ENCODE measurements at places on chromosomes 6 and 20.

DNA sequence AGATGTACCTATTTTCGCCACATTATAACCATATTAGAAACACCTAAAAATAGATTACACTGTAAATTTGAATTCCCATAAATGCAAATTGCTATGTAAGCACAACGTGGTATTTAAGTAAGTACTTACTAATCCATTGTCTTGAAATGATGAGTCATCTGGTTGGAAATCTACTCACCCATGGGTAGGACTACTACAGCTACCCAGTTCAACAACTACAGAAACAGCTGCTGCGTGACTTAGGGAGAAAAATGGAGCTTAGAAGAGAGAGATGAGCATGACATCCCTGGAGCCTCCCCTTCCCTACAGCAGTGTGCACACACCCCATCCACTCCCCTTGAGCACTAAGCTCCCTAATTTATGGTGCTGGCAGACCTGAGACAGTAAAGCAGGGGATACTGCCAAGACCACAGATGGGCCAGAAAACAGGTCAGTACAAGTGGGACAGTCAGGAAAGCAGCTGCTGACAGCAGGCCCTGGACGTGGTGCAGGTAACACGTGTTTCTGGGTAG lies 26.9 kb downstream of the RRAGD start:
- DNase-seq, result no peak

DNA sequence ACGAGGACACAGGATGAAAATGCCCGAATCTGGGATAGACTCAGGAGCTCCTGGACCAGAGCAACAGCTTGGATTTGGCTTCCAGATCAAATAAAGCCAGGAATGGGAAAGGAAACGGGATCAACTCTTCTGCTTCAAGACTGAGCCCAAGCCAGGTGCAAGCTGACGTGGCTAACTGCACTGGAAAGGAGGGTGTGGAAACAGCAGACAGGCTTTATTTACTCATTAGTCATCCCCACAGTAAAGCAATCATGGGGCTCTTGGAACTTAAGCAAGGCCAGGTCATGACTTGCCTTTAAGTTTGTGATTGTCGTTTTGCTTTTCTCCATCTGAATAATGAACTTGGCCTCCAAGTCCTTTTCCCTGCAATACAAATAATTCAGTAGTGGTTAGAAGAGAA lies 45.2 kb downstream of the KIF16B start:
- DNase-seq, result no peak

DNA sequence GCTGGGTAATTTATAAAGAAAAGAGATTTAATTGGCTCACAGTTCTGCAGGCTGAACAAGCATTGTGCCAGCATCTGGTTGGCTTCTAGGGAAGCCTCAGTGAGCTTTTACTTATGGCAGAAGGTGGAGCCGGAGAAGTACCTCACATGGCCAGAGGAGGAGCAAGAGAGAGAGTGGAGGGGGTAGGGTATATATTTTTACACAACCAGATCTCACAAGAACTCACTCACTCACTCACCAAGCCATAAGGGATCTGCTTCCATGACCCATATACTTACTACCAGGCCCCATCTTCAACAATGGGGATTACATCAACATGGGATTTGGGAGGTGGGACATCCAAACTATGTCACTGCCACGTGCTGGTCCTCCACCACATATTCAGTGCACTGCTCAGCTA lies 152.6 kb upstream of the PRND start:
- DNase-seq, result no peak

- no peak for DNase-seq
Observed at GRCh38 chr6:142255785-142256184, 46.0 kb upstream of the ADGRG6 start.

- DNase-seq, result no peak
Observed at GRCh38 chr6:56062836-56063235, 184.5 kb downstream of the COL21A1 start.

- DNase-seq, result no peak
Observed at GRCh38 chr6:127966616-127967015, 65.8 kb upstream of the THEMIS start.

- DNase-seq, result no peak
Observed at GRCh38 chr6:38290133-38290799, 349.5 kb downstream of the BTBD9 start.

GRCh38 chr6:134980846-134981245 lies 30.9 kb upstream of the ALDH8A1 start:
- no peak for DNase-seq

DNA sequence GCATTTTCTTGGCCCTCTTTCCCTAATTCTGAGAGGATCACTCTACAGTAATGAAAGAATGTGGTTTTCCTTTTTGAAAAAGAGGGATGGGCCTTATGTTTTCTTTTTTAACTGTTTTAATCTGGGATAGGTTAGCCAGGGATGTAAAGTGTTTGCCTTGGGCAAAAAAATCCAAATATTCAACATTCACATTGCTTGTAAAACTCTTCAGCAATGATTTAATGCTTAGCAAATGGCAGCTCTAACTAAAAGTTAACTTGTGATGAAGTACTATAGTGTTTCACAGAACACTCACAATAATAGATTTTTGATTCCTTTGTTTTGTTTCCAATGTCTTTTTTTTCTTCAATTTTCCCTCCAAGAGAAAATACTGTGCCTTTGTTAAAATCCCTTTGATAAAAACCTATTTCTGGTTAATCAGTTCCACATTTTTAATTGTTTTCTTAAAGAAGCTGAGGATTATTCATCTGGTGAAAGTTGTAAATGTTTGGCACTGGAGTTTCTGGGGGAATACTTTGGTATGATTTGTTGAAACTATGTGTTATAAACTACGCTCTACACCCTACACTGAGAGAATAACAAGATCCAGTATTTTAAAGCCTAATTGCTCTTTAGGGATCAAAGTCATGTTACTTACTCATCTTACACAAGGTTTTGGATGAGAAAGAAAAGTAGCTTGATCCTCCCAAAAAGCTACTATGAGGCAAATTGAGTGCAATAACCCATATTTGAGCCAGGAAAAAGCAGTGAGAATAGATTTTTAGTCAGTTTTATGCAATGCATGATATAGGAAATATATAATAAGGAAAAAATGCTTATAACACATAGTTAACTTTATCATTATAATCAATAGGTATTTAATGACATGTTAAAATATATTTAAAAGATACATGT lies 335.8 kb downstream of the EPHA7 start:
- no peak for DNase-seq

DNA sequence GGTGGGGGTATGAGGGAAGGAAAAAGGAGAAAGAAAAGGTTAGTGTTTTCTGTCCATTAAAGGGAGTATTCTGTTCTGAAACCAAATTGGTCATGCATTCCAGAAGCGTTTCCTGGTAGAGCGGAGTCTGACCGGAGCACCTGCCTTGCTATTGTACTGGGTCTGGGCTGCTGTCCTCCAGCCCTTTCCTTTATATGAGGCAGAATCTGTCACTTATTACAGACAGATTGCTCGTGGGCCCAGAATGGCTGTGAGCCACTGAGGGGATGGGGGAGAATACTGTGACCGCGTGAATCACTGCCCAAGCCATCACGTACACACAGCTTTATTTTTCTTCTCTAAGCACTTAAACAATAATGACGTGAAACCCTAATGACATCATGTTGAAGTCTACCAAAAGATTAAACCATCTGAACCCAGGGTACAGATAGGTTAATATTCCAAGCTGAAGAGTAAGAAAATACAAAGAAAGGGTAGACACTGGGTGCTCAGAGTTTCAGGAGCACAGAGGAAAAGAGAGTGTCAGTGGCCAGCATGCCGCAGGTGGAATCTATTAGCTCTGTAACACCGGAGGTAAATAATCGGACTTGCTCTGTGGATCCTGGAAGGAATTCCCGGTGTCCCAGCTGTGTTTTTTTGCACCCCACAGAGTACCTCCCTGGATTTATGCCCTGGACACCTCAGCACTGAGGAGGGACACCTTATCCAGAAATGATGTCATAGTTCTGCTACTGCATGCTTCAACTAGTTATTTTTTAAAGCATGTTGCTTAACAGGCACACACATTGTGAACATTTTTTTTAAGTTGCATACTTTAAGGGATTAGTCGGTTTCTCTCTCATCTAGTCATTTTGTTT lies 573.3 kb downstream of the PKHD1 start:
- no peak for DNase-seq

GRCh38 chr20:58198901-58199355 lies 29.5 kb downstream of the ANKRD60 start:
- no peak for DNase-seq

GRCh38 chr6:2795956-2796355 lies 30.8 kb downstream of the WRNIP1 start:
- no peak for DNase-seq

- DNase-seq, result no peak
Observed at GRCh38 chr6:147949981-147950622, 392.5 kb upstream of the SASH1 start.

DNA sequence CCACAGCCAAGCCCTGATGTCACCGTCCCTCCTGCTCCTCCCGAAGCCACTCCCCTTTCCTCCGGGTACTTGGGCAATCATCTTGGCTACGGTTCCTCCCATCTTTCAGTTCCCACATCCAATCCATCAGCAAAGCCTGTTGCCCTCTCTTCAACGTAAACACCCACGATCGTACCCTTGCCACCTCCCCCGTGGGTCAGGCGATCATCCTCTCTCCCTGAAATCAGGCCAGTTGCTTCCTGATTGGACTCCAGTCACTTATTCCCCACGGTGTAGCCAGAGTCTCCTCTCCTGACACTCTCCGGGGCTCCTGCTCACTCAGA lies 44.5 kb downstream of the SULF2 start:
- DNase-seq, result no peak

- DNase-seq, result no peak
Observed at GRCh38 chr6:84825461-84825860, 61.1 kb upstream of the TBX18 start.

DNA sequence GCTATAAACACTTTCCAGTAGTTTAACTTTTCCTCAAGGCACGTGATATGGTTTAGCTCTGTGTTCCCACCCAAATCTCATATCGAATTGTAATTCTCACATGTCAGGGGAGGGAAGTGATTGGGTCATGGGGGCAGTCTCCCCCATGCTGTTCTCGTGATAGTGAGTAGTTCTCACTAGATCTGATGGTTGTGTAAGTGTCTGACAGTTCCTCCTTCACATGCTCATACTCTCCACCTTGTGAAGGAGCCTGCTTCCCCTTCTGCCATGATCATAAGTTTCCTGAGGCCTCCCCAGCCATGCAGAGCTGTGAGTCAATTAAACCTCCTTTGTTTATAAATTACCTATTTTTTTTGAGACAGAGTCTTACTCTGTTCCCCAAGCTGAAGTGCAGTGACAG lies 127.9 kb downstream of the DTNBP1 start:
- no peak for DNase-seq

- DNase-seq, result no peak
Observed at GRCh38 chr6:19311786-19312185, 525.4 kb upstream of the ID4 start.

- no peak for DNase-seq
Observed at GRCh38 chr6:145081677-145082076, 653.6 kb downstream of the EPM2A start.

GRCh38 chr20:36856195-36856594 lies 19.7 kb upstream of the TLDC2 start:
- DNase-seq, result no peak

DNA sequence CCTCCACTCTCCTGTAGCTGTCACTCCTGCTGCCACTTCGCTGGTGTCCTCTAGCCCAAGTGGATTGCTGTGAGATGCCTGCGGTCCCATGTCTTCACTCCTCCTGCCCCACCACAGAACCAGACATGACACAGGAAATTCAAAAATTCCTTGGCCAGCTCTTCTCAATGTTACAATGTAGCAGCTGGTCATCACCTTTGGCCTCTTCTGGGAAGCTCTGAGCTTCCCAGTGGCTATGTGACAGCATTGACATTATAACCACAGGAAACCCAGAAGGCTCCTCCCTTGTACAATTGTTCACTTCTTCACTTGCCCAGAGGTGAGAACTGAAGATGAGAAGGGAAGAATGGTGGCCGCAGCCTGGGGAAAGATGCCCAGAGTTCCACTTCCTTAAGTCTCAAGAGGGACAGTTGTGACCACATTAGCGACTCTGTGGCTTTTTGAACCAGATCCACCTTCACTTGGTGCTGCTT lies 76.1 kb upstream of the NAA20 start:
- no peak for DNase-seq

- DNase-seq, result no peak
Observed at GRCh38 chr6:43510827-43511163, 649 bp upstream of the LRRC73 start.

GRCh38 chr20:60993433-60994044 lies 258.5 kb upstream of the CDH4 start:
- DNase-seq, result no peak

DNA sequence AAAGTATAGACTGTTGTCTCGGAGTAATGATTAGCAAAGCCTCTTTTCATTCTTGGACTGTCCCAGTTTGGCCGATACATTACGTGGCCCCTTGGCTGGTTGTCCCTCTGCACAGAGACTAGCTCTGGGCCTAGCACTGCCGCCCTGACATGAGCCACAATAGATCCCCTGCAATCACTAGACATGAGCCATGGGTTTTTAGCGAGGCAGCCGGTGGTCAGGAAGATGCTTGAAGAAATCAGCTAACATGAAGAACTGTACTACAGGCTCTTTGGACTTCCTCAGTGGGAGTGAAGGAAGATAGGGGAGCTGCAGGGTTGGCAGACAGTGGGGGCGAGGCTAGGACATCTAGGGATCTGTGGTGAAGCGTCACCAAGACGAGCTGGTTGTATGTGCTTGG lies 11.0 kb downstream of the DUSP22 start:
- no peak for DNase-seq

DNA sequence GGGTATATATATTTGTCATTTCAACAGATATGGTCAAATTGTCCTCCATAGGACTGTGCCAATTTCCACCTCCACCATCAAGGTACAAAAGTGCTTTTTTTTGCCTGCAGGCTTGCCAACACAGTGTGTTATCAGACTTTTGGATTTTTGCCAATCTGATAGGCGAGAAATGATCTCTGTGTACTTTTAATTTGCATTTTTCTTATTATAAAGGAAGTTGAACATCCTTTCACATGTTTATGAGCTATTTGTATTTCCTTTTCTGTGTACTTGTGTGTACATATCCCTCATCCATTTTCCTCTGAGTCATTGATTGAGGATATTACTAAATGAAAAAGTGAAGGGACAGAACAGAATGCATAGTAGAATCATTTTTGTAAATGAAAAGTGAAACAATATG lies 39.0 kb upstream of the PTPN1 start:
- DNase-seq, result no peak

DNA sequence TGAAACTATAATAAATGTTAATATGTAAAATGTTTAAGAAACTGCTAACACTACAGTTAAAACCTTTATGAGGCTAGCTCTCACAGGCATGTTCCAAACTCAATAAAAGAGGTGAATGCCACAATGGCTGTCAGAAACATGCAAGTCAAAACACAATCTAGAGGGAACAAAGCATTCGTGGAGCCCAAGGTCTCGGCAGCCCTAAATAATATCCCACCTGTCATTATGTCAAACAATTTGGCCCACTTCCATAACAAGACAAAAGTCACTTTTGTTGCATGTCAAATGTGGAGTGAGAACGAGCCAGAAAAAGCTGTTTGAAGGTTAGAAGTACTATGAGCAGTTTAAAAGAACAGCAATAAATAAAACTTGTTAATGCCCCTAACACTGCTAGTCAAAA lies 181.9 kb downstream of the GMDS start:
- DNase-seq, result no peak
